Caco-2 (cell line): ENCODE measurements at places on chromosomes 11 and 22. TPM values are rescaled to one million over a fixed set of nuclear protein-coding genes. Genes with fewer than 3 reads are reported as not detected.
A peak's percentile ranks its signal among the peaks of the same experiment; 100 is the strongest.

Gene NCR3LG1
- total RNA-seq = 14.6 and 14.8 TPM in 2 replicates

Gene CSNK2A3
- total RNA-seq = 0.75 and 1.2 TPM in 2 replicates

Gene TRIM48
- not detected in 2 replicates for total RNA-seq

Gene PES1
- 110 and 117 TPM in 2 replicates for total RNA-seq

Gene KDELR3
- total RNA-seq = 13.4 and 18.2 TPM in 2 replicates

DNA sequence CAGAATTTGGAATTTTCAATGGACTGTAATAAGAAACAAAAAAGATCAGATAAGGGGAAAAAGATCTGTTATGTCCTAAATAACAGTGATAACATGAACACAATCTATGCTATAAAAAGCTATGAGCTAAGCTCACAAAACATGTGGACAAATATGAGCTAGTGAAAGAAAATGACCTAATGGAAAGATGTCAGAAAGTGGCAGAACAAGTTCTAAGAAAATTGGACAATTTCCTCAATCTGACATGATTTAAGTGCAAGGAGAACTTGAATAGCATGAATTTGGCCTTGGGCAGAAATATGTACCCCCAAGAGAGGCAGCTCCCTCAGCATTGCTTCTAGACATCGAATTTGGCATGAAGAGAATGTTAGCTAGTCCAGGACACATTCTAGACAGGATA is 212.0 kb upstream of the PGR start:
- H3K36me3 ChIP-seq = no peaks in the 10 kb centered on the region
- no peak overlapping the region for H3K4me3 ChIP-seq
- no peak for DNase-seq
- no peak overlapping the region for H3K27ac ChIP-seq

- H3K4me3 ChIP-seq = no peak overlapping the region
- H3K4me1 ChIP-seq = no peaks in the 10 kb centered on the region
- H3K27ac ChIP-seq = no peak overlapping the region
Observed at GRCh38 chr22:39845529-39845928, 48.0 kb downstream of the ENTHD1 start.

- H3K4me3 ChIP-seq = no peak overlapping the region
- H3K36me3 ChIP-seq = no peaks in the 10 kb centered on the region
- no peak for DNase-seq
- no peaks in the 10 kb centered on the region for H3K27me3 ChIP-seq
Observed at GRCh38 chr11:40716344-40717130, 742.9 kb downstream of the LRRC4C start.

DNA sequence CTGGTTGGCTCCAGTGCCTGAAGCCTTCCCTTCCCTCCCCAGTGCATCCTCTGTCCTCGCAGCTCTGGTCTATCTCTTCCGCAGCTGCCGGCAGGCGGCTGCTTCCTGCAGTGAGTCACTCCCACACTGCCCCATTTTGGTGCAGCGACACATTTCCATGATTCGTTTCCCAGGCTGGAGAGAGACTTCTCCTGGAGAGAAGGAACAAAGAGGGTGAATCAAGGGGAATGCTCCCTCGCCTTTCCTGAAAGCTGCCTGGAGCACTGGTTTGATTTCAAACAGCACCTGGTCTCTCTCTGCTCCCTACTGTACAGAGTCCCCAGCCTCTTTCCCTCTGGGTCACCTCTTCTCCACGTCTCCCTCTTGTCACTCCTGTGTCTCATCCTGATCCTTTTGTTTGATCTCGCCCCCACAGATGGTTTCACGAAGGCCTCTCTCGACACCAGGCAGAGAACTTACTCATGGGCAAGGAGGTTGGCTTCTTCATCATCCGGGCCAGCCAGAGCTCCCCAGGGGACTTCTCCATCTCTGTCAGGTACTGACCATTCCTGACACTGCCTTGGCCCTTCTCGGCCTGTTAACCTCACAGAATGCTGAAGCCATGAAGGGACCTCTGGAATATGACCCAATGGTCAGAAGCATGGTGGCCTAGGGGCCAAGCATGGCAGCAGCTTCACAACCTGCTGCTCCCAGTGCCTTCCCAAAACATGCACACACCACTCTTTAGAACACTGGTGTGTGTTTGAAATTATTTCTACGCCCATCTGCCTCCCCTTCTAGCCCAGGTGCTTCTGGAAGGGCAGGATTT is at the start of gene TMA7B:
Gene TMA7B, plus strand, starts transcription at position 758 of the 808 bp plus-strand sequence. CDS start 3,978 bp downstream, outside the sequence.
- no peaks in the 10 kb centered on the region for H3K36me3 ChIP-seq
- no peak for DNase-seq
- no peak within 1 kb of the TSS for H3K4me3 ChIP-seq

GRCh38 chr11:107496011-107496410 is 38.4 kb upstream of the CWF19L2 start:
- H3K27me3 ChIP-seq = no peaks in the 10 kb centered on the region
- H3K27ac ChIP-seq = no peak overlapping the region
- DNase-seq = no peak

- no peak for DNase-seq
- no peak overlapping the region for H3K4me3 ChIP-seq
- H3K27ac ChIP-seq = no peak overlapping the region
- H3K27me3 ChIP-seq = no peaks in the 10 kb centered on the region
- H3K4me1 ChIP-seq = no peaks in the 10 kb centered on the region
Observed at GRCh38 chr22:31977939-31978338, 33.6 kb downstream of the YWHAH start.

GRCh38 chr11:3905080-3905953 is 49.9 kb downstream of the STIM1 start:
- peak; percentile 81 for DNase-seq
- H3K27me3 ChIP-seq = no peaks in the 10 kb centered on the region
- peaks cover 43% of the 10 kb centered on the region for H3K4me1 ChIP-seq
- H3K27ac ChIP-seq = peak overlapping the region; percentile 96
- H3K4me3 ChIP-seq = no peak overlapping the region

DNA sequence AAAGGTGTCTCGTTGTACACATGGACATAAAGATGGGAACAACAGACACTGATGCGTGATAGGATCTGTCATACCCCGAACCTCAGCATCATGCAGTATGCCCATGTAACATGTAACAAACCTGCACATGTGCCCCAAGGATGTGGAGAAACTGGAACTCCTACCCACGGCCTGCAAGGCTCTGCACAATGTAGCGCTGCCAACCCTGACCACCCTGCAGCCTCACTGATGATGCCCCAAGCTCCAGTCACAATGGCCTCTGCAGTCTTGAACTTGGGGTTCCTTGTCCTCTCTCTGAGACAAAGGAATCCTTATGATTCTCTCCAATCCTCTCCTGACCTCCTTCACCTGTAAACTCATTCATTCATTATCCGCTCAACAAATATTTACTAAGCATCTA is 14.2 kb downstream of the LMO1 start:
- no peaks in the 10 kb centered on the region for H3K4me1 ChIP-seq
- H3K27me3 ChIP-seq = no peaks in the 10 kb centered on the region; the same call in 1 of the 2 replicates
- no peak overlapping the region for H3K4me3 ChIP-seq
- DNase-seq = no peak
- no peaks in the 10 kb centered on the region for H3K36me3 ChIP-seq

GRCh38 chr11:131827430-131827829 is 457.0 kb downstream of the NTM start:
- no peak overlapping the region for H3K27ac ChIP-seq
- no peaks in the 10 kb centered on the region for H3K27me3 ChIP-seq
- no peaks in the 10 kb centered on the region for H3K4me1 ChIP-seq

DNA sequence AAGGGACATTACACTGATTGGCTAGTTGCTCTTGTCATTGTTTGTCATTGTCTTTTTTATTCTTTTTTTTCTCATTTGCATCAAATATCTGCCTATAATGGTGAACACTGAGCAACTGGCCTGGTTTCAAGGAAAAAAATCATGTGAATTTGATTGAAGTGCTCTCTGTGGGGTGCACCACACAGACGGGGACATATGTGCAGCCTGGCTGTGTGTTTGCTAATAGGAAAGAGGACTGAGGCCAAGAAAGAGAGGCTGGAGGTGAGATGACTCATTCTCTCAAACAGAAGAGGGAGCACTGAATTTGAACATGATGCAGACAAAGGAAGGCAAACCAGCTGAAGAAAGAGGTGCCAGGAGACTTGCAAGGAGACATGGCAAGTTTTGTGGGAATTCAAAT is 684.9 kb upstream of the CCDC90B start:
- H3K36me3 ChIP-seq = no peaks in the 10 kb centered on the region
- H3K27ac ChIP-seq = no peak overlapping the region
- DNase-seq = no peak
- H3K4me1 ChIP-seq = no peaks in the 10 kb centered on the region
- H3K4me3 ChIP-seq = no peak overlapping the region
